Liver (tissue), 10 donors: ENCODE measurements at places on chromosomes 1 and 21. TPM values are rescaled to one million over a fixed set of nuclear protein-coding genes. Genes with fewer than 3 reads are reported as not detected.

The VSIG8 gene
- total RNA-seq = not detected

The ESRRG gene
- 0.47 TPM for total RNA-seq

DNA sequence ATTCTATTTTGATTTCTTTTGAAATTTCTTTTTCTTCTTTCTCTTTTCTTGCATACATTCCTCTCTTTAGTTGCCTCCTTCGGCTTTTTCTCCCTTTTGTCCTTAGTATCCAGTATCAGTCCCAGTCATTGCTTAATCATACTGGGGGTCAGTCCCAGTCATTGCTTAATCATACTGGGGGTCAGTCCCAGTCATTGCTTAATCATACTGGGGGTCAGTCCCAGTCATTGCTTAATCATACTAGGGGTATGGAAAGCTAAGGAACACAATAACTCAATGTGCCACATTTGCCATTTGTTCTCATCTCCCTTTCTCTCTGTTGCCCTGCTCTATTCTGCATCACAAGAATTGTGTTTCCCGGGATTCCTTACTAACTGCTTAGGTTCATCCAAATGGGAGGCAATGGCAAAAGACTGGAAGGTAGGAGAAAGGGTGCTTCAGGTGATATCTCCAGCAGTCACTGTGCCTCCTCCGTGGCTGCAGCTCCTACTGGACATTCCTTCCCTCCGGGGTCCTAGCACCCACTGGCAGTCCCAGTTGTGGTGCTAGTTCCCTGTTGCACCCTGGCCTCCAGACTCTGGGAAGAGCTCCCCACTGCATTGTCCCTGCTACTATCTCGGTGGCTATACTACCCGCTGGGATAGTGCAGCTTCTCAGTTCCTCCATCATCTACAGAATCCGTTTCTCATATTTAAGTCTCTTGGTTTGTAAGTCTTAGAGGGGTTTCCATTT, 32.6 kb upstream of the LAMC1 start:
- no peak for DNase-seq

DNA sequence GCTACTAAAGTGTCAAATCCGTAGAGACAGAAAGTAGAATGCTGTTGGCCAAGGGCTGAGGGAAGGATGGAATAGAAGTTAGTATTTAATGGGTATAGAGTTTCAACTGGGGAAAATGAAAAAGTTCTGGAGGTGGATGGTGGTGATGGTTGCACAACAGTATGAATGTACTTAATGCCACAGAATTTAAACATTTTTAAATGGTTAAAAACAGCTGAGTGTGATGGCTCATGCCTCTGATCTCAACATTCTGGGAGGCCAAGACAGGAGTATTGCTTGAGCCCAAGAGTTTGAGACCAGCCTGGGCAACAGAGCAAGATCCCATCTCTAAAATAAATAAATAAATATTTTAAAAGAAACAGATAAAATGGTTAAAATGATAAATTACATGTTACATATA, 44.5 kb downstream of the PIK3R3 start:
- DNase-seq = no peak

DNA sequence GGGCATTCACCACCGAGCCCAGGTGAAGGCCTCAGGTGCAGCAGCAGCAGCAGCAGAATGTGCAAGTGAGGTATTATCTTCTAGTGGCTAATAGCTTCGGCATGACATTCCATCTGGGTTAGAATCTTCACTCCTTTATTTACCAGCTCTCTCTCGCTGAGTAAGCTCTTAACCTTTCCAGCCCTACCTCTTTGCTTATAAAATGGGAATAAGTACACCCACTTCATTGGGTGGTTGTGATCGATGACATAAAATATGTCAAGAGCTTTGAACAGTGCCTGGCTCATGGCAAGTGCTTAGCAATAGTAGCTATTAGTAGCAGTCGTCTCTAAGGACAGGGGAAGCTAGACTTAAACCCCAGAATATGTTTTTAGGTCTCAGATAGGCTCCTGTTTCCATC, 149.5 kb downstream of the NOS1AP start:
- no peak for DNase-seq

The KRTAP19-1 gene
- not detected for total RNA-seq

- no peak for DNase-seq
These were observed 30.1 kb downstream of the LRIG2 start for GRCh38 chr1:113103048-113103447.

DNA sequence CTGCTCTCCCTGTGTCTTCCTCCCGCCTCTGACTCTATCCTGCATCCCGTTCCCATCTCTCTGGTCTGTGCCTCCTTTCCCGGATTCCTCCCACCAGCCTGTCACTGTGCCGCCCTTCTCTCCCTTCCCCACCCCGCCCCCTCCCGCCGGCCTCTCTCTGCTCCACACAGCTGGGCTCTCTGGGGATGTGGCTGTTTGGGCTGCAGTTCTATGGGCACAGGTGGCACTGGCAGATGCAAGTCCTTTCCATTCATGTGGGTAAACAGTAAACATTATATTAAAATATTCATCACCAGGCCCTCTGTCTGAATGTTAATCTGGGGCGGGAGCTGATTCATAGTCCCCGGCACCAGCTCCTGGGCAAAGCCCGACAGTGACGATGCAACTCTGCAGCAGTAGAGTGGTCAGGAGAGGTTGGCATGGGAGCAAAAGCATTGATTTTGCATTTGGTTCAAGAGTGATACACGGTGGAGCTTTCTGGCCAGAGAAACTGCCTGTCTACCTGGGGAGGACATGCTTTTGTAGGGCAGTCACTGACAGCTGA, 249.3 kb downstream of the TNR start:
- no peak for DNase-seq

DNA sequence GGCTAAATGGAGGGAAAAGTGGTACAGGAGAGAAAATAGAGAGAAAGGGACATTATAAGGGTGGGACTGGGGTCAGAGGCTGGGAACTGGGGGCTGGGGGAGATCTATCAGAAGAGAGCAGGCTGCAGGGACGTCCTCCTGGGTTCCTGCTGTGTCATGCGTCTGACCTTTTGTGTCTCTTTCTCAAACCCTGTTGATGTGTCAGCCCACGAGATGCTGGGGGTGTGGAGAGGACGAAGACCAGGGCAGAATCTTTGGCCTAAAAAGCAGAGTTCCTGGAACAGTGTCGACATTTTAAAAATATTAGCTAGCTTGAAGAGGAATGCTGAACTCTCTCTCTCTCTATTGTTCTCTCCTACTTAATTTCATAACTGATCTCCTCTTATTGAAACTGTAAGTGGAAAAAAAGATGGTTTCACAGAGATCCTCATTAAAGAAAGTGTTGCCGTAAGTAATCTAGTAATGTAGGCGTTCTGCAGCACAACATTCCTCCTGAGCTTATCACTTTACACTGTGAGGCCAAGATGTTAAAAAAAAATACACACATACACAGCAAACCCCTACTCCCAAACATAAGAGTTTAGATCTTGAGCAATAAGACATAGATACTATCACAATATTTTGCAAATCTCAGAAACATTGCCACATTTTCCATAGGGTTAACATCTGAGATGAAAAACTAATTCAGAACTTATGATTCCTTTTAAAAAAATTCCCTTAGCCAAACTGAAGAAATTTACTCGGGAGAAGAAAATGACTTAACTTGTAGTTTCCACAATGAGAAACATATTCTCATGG, 52.6 kb downstream of the RUNX1 start:
- no peak for DNase-seq

DNA sequence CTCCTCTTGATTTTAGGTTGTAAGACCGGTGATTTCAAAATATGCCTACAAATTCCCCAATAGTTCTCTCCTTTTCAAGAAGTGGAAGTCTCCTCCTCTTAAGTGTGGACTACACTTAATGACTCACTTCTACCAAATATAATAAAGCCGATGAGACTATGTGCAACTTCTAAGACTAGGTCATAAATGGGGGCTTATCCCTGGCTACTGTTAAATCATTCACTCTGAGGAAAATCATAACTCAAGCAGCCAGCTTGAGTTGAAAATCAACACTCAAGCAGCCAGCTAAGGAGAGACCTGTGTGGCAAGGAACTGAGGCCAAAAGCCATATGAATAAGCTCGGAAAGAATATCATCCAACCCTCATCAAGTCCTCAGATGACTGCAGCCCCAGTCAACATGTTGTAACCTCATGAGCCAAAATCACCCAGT, 49.6 kb upstream of the PSMG1 start:
- DNase-seq = no peak

DNA sequence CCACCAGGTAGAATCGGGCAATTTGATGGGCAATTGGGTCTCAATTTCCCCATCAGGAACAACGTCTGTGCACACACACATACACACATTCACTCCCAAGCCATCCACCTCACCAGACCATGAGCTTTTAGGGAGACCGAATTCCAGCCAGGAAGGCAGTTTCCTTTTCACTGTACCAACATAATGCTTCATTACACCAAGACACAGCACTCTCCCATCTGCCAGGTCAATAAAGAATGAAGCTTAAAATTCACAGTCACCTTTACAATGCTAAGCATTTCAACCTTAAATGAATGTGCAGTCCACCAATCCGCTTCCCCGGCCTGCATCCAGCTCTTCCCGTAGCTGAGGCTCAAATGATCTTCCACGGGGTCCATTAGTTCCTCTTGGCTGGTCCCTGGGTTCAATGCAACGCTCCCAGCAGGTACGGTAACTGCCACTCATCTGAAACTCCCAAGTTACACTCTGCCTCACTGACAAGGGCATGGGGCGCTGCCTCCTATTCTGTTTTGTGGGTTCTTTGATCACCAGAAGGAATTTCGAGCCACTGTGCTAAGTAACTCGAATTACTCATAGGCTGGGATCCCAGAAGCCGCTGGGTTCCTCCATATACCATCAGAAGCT, 105.0 kb downstream of the SIM2 start:
- no peak for DNase-seq

GRCh38 chr1:66290761-66291530, 243.0 kb upstream of the SGIP1 start:
- DNase-seq = no peak

DNA sequence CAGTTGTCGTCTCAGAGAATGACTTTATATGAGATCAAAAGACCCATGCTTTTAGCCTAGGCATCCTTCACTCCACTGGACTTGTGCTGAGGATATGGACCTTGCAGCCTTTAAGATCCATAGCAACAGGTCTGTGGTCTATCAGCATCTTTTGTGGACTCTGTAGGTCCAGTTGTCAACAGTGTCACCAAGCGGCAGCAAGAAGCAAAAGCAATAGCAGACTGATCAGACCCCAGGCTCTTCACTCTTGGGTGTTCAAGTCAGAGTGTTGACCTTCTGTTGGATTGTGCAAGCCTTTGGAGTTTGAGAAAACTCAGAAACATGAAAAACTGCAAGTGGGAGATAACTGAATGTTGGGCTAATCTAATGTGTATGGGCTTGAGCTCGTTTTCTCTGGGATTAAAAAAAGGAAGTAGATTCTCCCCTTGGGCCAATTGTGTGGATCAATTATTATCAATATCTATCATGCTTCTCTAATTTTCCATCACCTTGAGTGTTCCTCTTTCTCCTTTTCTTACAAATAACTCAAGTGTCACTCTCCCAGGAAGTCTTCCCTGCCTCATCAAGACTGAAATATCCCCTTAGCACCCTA, 144.2 kb downstream of the LYPLAL1 start:
- DNase-seq = no peak

The KIF21B gene
- 1.6 TPM for total RNA-seq

The AKR7A3 gene
- 0.23 TPM for total RNA-seq

- no peak for DNase-seq
These were observed 10.1 kb downstream of the DOP1B start for GRCh38 chr21:36166705-36167104.

DNA sequence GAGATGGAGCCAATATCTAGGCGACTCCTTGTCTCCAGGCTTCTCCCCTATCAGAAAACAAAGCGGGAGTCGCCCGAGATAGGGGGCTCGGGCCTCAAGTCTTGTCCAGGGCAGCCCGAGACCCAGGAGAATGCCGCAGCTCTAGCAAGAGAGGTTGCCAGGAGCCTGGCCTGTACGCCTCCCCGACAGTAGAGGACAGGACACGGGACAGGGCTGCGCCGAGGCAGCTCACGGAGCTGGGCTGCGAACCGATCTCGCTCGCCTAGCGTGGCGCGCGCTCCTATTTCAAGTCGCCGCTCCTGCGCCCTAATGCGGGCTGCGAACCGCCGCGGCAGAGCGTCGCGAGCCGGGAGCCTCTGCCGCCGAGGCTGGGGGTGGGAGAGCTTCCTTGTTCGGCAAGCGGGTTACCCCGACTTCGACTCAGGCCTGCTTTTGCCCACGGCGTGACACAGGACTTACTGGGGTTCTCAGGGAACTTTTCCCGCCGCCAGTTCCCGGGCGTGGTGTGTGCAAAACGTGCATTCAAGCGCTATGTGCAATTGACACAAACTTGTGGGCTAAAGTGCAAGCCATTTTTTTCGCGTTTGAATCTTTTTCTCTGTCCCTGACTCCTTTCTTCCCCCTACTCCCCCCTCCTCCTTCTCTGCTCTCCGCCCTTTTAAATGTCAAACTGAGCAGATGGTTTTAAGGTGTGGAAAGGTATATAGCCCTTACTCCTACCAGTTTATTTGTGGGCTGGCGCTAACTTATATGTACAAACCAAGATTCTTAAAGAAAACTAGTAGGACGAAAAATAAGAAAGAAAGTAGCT, 2.4 kb upstream of the PROX1 start:
- peak; percentile 45 for DNase-seq

GRCh38 chr1:159239551-159240220, 35.0 kb downstream of the ACKR1 start:
- DNase-seq = no peak

The HSPA13 gene
- 18.6 TPM for total RNA-seq

GRCh38 chr1:169024800-169025271, 81.7 kb upstream of the ATP1B1 start:
- DNase-seq = no peak

The S100A13 gene
- 5.3 TPM for total RNA-seq

- DNase-seq = no peak
These were observed 116.8 kb downstream of the TOMM20 start for GRCh38 chr1:235011599-235012435.

GRCh38 chr1:98860329-98860728, 144.3 kb downstream of the PLPPR5 start:
- no peak for DNase-seq

DNA sequence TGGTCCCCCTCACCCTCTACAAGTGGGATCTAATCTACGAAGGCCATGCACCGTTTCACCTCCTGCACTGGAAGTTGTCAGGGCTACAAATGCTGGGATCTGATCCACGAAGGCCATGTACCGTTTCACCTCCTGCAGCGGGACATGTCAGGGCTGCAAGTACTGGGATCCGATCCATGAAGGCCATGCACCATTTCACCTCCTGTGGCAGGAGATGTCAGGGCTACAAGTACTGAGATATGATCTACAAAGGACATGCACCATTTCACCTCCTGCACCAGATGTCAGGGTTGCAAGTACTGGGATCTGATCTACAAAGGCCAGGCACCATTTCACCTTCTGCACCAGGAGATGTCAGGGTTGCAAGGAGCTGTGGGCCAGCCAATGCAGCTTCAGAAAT, 7.0 kb downstream of the ALDH4A1 start:
- no peak for DNase-seq
